ENCODE measurements at places on chromosomes 12 and 14.

DNA sequence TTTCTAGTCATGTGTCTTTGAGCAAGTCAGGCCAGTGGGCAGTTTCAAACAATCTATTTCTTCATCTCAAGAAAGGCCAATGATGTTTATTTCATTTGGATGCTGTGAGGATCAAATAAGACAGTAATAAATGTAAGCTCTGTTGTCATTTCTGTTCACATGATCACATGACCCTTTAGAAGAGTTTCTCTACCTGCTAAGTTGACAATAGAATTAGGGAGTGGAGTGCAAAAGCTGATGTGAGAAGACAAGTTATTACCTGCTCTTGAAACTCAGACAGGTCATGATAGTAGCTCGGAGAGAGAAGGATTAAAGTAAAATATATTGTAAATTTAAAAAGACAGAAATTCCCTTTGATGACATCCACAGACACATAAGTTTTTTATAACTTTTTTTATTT, 37.3 kb upstream of the DCN start:
- no peak for DNase-seq

GRCh38 chr14:100773331-100774163, 46.9 kb downstream of the DLK1 start:
- DNase-seq, result no peak

GRCh38 chr12:89729946-89730459, 21.4 kb upstream of the ATP2B1 start:
- no peak for DNase-seq

GRCh38 chr12:31984806-31985591, 25.8 kb downstream of the RESF1 start:
- no peak for DNase-seq

- DNase-seq, result no peak
Observed at GRCh38 chr14:87255058-87255457, 737.9 kb downstream of the GALC start.

DNA sequence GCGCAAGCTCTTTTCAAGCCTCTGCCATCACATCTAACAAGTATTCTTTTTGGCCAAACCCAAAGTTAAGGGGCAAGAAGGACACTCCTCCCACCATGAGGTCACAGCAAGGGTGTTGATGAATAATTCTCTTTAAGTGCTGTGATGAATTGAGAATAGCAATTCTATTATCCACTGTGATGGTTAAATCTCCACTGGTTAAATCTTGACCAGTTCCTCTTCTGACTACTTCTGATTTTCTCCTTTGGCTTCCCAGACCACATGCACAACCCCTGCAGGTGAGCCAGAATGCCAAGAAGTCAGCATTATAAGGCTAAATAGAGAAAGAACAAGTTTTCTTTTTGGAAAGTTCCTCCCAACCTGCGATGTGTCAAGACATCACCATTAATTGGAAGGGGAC, 90.6 kb upstream of the BCL2L14 start:
- DNase-seq, result no peak

DNA sequence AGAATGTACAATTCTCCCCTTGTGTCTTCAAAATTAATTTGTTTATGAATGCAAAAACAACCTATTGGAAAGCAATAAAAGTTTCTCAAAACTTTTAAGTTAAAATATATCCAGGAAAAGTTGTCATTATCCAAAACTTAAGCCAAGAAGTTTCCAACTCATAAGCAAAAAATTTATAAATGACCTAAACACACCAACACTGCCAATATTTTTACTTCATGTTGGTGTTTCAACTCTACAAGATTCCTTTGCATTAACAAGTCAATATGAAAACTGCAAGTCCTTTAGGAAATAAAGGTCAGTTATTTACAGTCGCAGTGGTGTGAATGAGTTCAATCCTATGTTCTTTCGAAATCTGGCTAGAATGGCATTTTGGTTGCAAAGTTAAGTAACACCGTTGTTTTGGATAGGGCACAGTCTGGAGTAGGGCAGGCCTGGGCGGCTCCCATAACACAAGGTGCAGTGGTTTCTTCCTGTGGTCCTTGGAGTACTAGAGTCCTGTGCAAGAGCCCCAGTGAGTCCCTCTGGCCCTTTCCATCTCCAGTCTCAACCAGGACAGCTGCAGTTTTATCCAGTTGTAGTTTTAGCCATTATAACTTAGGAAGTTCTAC, 151.4 kb downstream of the MED13L start:
- DNase-seq, result peak; percentile 22

GRCh38 chr12:72270961-72271360, 1.2 kb upstream of the TRHDE start:
- no peak for DNase-seq

- DNase-seq, result no peak
Observed at GRCh38 chr14:70186900-70187451, 1.8 kb downstream of the SLC8A3 start.

DNA sequence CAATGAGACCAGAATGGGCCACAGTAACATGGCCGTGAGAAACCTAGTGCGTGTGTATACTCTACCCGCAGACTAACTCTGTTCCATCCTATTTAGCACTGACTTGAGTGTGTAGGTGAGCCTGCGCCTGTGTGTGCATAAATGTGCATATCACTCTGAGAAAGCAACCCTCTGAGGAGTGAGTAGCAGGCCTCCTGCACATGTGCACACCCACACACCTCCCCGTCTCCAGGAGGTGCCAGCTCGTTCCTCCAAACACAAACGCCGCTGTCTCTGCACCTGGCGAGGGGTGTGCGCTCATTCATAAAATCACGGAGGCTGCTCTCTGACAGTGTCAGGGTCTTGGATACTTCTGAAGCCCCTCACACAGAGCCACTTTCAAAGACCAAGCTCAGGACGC, 138.9 kb downstream of the GCH1 start:
- no peak for DNase-seq

DNA sequence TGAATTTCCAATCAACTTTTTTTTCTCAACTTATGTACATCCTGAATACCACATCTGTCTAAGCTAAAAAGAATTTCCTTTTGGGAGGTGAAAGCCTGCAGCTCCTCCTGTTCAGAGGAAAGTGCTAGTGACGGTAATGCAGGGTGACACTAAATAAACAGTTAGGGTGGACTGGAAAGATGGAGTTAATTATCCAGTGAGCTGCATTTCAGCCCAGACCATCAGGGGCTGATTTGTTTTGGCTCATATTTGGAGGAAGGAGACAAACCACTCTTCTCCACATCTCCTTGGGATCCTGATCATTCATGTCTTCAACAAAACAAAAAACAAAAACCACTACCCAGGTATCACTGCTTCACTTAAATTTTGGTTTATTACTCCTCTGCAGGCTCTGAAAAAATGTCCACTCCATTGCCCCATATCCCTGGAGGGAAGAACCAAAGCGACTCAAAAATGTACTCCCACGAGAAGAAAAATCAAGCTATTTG, 5.1 kb upstream of the SIX1 start:
- DNase-seq, result no peak
